ENCODE measurements at places on chromosomes 3 and 15. TPM values are rescaled to one million over a fixed set of nuclear protein-coding genes. Genes with fewer than 3 reads are reported as not detected.

SLC2A2 gene
- not detected for polyA plus RNA-seq

FAM81A gene
- 0.25 TPM for polyA plus RNA-seq

FOXL2 gene
- polyA plus RNA-seq: not detected

UBE2E2 gene
- polyA plus RNA-seq: 5.5 TPM

KLHDC8B gene
- polyA plus RNA-seq: 73.4 TPM

KNG1 gene
- 0.04 TPM for polyA plus RNA-seq

C2CD4A gene
- polyA plus RNA-seq: 0.22 TPM

SCN11A gene
- polyA plus RNA-seq: 0.07 TPM
